ENCODE measurements at places on chromosomes 7 and 10. TPM values are rescaled to one million over a fixed set of nuclear protein-coding genes. Genes with fewer than 3 reads are reported as not detected.

AGAP6 gene
- total RNA-seq, result 3.4 TPM

ST8SIA6 gene
- total RNA-seq, result 1.1 TPM

TMEM60 gene
- total RNA-seq, result 62.5 TPM

TAF5 gene
- 2.8 TPM for total RNA-seq

PTN gene
- 1.8 TPM for total RNA-seq

SYT15 gene
- not detected for total RNA-seq

POM121 gene
- 9.2 TPM for total RNA-seq

LRRC61 gene
- total RNA-seq, result not detected

CALML5 gene
- not detected for total RNA-seq

WNT2 gene
- not detected for total RNA-seq

GATA3 gene
- not detected for total RNA-seq

C10orf53 gene
- not detected for total RNA-seq

GHRHR gene
- total RNA-seq, result not detected
